ENCODE measurements at places on chromosomes 11 and 22.

GRCh38 chr22:25478528-25478927, 85.9 kb upstream of the GRK3 start:
- no peak for DNase-seq

DNA sequence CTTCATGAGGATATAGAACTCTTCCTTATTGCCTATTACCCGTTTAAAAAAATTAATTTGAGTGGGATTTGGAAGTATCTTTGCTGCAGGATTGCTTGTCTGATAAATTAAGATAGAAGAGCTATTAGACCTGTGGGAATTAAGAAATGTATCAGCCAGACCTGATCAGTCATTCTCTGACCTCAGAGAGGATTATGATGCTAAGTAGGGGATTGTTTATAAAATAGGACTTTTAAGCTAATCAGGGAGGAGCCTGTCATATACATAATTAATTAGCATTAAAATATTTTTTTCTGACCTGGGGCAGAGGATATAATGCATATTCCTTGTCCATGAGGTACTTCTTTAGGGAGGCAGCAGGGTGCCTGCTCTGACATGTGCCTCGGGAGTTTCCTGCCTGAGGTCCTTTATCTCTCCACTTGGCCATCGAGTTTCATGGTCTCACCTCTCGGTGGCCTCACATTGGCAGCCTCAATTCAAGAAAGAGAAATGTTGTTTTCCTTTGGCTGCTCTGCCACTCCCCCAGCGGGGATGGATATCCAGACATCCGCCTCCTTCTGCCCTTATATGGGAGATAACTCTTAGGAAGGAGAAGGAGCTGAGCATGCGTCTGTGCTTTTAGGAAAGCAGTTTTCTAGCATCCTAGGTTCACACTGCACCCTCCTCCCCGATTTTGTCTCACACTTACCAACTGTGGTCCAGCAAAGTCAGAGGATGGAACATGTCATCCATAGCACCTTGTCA, 41.1 kb downstream of the DIXDC1 start:
- peak; percentile 85 for DNase-seq

DNA sequence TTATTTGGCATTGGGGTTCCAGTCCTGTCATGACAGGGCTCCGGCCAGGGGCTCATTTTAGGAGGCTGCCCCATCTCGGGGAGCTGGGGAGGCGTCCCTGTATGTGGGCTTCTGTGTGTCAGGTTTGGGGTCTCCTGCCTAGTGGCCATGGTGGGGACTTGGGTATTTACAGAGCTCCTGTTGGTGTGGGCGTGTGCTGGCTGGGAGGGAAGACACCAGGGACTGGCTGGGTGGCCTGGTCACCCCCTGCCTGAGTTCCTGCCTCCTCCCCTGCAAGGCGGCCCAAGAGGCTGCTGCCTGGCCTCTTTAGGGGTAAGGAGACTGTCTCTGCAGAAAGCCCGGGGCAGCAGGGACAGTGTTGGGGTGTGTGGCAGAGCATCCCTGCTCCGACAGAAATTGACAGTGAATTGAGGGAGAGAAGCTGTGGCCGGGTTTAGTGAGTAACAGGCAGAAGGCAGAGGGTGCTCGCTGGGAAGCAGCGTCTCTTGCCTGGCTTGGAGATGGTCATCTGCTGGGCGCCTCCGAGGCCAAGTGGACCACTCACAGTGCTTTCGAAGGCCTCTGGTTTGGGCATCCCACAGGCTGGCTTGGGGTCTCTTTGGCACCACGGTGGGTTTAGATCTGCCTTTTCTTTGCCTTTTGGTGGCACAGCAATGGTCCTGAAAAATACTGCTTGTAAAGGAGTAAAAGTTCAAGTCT, 40.3 kb upstream of the GRAMD4 start:
- no peak for DNase-seq

GRCh38 chr11:113587308-113587739, 112.1 kb upstream of the DRD2 start:
- no peak for DNase-seq

DNA sequence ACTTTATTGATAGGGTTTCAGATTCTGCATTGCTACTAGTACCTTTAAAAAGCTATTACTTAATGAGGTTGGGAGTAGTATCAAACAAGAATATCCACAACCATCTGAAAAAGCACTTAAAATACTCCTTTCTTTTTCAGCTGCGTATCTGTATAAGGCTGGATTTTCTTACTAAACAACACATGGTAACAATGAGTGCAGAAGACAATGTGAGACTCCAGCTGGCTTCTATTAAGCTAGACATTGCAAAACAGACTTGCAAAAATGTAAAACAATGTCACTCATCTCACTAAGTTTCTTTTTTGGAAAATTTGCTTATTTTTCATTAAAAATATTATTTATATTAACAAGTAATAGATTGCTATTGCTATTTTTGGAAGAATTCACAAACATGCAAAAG, 132.6 kb downstream of the WNT11 start:
- DNase-seq = no peak

GRCh38 chr11:10459029-10459970, 4.2 kb downstream of the AMPD3 start:
- no peak for DNase-seq

- no peak for DNase-seq
Observed at GRCh38 chr11:126158054-126158791, 53.2 kb downstream of the RPUSD4 start.

DNA sequence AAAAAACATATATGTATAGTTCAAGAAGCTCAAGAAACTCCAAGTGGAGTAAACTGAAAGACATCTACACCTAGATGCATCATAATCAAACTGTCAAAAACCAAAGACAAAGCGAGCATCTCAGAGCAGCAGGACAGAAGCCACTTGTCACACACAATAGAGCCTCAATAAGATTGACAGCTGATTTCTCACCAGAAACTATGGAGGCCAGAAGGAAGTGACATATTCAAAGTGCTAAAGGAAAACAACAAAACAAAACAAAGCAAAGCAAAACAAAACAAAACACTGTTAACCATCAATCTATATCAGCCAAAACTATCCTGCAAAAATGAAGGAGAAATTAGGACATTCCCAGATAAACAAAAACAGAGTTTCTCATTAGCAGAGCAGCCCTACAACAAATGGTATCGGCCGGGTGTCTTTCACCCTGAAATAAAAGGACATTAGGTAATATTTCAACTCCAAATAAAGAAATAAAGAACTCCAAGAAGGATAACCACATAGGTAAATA, 65.8 kb upstream of the SEPTIN5 start:
- no peak for DNase-seq

- peak; percentile 55 for DNase-seq
Observed at GRCh38 chr22:49011769-49012648, 815.7 kb downstream of the BRD1 start.

- no peak for DNase-seq
Observed at GRCh38 chr11:123800036-123800435, 6.1 kb downstream of the OR6M1 start.

- no peak for DNase-seq
Observed at GRCh38 chr22:46432164-46433068, 96.9 kb downstream of the TRMU start.

DNA sequence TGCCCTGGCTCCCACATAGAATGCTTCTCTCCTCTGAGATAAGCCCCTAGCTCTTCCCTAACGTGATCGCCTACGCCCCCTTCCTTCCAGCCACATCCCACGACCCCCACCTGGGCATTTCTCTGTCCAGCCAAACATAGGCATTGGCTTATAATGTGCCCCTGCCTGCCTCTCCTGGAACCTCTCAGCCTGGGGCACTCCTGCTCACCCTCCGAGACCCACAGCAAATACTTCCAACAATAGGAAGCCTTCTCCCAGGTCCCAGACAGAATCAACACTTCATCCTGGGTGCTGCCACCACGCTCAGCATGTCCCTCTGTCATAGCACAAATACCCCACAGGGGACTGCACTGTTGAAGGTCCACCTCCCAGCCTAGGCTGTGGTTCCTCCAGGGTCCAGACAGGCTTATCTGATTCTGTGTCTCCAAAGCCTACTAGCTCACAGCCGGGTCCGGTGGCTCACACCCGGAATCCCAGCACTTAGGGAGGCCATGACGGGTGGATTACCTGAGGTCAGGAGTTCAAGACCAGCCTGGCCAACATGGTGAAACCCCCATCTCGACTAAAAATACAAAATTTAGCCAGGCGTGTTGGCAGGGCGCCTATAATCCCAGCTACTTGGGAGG, 24.2 kb upstream of the TMPRSS4 start:
- DNase-seq = no peak

DNA sequence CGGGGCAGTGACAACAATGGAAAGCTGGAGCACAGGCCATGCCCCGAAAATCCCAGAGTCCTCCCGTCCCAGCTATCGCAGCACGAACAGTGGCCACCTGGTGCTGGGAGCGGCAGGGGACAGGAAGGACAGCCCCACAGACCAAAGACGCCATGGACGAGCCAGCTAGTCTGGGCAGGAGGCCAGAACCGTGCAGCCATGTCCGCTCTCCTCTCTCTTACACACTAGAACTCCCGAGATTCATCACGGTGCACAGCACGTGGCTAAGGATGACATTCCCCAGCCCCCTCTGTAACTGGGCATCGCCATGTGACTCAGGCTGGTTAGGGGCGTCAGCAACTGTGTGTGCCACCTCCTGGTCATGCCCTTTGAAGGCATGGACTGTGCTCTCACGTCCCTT, 4.6 kb downstream of the CDPF1 start:
- no peak for DNase-seq

- DNase-seq = no peak
Observed at GRCh38 chr11:31973172-31973571, 117.7 kb upstream of the RCN1 start.

DNA sequence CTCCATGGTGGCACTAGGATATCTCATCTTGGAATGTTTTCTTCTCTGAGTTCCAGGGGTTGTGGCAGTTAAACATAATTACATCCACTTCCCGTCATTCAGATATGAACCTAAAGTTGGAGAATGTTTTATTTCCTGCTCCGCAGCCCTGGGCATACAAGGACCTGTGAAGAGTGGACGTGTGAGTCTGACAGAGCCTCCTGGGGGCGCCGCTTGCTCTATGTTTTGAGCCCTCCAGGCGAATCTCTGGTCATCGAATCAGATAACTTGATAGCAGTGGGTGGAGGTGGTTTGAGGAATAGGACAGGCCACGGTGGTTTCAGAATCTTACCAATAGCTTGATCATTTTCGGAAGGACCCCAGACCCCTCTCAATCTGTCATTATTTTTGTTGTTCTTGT, 174.2 kb downstream of the NTM start:
- no peak for DNase-seq

DNA sequence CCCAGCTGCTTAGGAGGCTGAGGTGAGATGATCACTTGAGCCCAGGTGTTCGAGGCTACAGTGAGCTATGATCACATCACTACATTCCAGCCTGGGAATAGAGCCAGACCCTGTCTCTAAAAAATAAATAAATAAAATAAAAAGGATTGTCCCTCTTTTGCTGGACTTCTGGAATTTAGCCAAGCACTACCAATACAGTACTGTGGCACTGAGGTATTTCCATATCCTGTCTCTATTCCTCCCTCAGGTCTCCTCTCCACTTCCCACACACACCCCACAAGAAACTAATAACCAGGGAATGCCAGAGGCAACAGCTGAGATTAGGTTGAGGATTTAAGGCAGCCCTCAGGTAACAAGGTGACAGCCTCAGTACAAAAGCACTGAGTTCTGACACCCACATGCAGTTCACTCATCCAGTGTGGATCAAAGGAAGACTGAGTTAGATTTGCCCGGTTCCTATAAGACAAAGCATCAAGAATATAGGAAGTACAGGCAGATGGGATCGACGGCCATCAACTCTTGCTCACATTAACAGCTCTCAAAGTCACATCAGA, 4.5 kb upstream of the PPP2R1B start:
- no peak for DNase-seq

DNA sequence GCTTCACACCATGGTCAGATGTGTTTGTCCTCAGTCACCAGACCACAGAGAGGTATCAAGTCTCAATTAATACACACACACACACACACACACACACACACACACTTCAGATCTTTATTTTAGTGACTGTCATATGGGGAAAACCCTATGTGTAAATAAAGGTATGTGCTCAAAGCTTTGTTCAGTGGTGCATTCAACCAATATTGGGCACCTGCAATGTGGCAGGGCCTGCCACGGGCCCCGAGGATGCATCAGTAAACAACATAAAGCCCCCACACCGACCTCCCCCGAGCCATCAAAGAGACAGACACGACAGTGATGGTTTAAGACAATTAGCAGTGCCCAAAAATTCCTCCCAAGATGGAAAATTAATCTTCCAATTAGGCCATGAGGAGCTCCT, 51.6 kb downstream of the SHANK2 start:
- no peak for DNase-seq

GRCh38 chr22:49497266-49497665, 330.4 kb downstream of the BRD1 start:
- DNase-seq = no peak

GRCh38 chr22:38510416-38510970, 4.4 kb upstream of the DDX17 start:
- DNase-seq = no peak

DNA sequence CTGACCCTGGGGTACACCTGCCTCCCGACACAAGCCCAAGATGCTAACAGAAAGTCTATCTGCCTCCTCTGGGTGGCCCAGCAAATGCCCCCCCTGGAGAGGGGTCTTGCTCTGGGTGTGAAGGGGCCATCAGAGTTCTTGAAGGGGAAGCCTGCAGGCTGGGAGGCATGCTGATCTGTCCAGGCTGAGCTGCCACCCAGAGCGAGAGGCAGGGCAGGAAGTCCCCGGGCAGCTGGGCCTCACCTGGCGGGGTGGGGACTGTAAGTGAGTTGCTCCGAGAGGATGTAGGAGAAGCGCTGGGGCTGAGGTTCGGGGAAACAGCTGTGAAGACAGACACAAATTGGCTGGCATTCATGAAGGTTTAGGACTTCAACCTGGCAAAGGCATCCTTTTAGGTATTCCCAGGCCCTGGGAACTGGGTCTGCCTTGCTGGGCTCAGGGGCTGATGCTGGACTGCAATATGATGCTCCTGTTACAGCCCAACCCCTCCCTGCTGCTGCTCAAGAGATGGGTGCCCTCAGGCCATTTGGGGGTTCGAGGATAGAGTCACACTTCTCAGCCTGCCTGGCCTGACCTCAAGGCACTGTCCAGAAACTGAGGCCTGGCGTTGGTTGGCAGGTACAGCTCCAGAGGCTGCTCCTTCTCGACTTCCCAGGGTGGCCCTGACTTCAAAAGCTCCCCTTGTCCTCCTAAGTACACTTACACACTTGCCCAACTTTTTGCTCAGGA, 60.2 kb upstream of the LYVE1 start:
- DNase-seq = no peak

GRCh38 chr11:67167719-67168118, 48.7 kb downstream of the KDM2A start:
- DNase-seq = no peak

- no peak for DNase-seq
Observed at GRCh38 chr22:27466229-27466628, 335.3 kb downstream of the MN1 start.
